HT-29 (cell line): ENCODE measurements at places on chromosomes 12 and 14.
A peak's percentile ranks its signal among the peaks of the same experiment; 100 is the strongest.

DNA sequence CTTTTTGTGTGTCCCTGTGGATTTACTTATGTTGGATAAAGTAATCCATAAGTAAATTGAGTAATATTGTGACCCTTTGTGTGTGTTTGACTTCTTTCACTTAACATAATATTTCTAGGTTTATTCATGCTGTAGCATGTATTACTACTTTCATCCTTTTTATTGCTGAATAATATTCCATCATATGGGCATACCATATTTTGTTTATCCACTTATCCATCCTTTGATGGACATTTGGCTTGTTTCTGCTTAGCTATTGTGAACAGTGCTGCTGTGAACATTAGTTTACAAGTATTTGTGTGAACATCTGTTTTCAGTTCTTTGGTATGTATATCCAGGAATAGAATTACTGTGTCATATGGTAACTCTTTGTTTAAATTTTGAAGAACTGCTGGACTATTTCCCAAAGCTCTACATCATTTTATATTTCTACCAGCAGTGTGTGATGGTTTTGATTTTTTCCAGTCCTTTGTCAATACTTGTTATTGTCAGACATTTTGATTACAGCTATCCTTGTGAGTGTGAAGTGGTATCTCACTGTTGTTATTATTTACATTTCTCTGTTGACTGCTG lies 25.2 kb downstream of the G2E3 start:
- DNase-seq: no peak

- no peak for DNase-seq
Observed at GRCh38 chr12:72053604-72054003, 115.0 kb downstream of the TPH2 start.

DNA sequence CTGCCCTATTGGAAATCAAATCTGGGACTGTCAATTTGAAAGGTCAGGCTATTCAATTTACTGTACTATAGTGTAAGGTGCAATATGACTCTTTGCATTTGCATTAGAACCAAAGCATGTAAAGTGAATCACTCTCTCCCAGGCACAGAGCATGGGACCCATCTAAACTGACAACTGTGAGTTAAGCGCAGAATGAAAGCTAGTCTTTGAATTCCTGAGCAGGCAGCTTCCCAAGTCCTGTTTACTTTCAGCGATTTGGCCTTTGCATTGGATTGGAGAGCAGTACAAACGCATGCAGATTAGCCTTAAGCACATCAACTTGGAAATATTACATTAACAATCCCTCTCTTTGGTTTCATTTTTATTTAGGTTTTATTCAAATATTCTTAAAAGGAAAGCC lies 74.6 kb downstream of the RERG start:
- no peak for DNase-seq

DNA sequence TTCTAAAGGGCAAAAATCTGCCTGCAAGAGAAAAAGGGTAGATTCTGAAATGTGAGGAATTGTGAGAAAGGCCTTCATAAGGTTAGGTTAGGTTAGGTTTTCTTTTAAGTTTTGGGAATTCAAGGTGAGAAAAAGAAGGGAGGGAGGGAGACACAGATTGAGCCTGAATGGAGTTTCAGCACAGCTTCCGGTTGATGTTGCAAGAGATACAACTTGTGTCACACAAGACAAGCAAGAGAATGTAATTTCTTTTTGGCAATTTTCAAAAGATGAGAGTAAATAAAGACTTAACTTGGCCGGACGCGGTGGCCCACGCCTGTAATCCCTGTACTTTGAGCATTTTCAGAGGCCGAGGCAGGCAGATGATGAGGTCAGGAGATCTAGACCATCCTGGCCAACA lies 63.8 kb downstream of the CPSF2 start:
- DNase-seq: no peak

- no peak for DNase-seq
Observed at GRCh38 chr12:18782827-18783226, 44.9 kb downstream of the CAPZA3 start.

DNA sequence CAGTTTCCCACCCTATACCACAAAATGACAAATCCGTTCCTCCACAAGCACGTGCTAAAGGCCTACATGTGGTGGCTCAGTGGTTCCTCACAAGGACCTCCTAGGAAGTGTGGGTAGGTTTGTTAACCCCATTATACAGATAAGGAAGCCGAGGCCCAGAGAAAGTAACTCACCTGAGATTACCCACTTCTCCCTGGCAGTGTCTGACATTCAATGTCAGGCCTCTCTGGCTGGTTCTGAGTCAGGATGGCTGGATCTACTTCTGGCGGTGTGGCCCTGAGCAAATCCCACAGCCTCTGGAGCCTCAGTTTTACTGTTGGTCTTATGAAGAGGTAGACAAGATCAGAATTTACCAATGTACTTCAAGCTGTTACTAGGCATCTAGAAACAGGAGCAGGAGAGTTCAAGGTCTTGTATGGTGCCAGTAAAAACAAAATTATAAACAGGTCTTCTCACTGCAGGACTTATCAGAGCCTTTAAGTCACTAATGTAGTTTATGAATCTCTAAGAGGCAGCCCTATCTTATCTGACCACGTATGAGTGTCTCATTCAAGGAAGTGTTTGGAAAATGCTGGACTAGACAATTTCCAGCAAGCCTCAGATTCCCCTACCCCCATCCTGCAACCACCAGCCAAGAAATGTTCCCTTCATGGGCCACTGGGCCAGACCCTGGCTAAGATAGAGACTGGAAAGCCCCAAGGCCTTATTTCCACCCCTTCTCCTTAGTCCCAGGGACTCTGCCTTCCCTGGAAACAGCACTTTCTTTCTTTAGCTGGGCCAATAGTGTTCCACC lies 4.2 kb downstream of the HSPB8 start:
- no peak for DNase-seq

- no peak for DNase-seq
Observed at GRCh38 chr12:124210991-124211577, 83.8 kb upstream of the RFLNA start.

- peak; percentile 58 for DNase-seq
Observed at GRCh38 chr12:1217191-1217949, 226.3 kb downstream of the ERC1 start.

- DNase-seq: peak; percentile 74
Observed at GRCh38 chr14:68795597-68796417, 2.9 kb upstream of the ZFP36L1 start.

GRCh38 chr14:91893007-91893406 lies 25.7 kb upstream of the TC2N start:
- DNase-seq: peak; percentile 37

DNA sequence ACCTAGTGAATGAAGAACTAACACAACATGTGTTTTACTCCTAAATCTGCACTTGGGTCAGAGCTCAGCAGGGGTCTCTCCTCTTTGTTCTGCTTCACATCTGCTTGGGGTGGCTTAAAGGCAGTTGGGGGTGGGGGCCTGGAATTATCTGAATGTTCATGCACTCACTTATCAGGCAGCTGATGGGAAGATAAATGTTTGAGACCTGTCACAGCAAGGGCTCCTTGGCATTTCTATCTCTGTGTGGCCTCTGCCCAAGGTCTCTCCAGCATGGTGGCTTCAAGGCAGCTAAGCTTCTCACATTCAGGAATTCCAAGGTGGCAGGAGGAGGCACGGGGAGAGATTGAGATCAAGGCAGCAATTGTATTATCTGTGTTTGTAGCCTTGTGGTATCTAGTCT lies 6.4 kb upstream of the HMGA2 start:
- DNase-seq: no peak

GRCh38 chr14:77667331-77667730 lies 40.5 kb downstream of the ALKBH1 start:
- no peak for DNase-seq

- DNase-seq: peak; percentile 56
Observed at GRCh38 chr12:19066475-19067001, 63.0 kb upstream of the PLEKHA5 start.

GRCh38 chr14:95409477-95410272 lies 90.0 kb upstream of the CLMN start:
- DNase-seq: no peak

DNA sequence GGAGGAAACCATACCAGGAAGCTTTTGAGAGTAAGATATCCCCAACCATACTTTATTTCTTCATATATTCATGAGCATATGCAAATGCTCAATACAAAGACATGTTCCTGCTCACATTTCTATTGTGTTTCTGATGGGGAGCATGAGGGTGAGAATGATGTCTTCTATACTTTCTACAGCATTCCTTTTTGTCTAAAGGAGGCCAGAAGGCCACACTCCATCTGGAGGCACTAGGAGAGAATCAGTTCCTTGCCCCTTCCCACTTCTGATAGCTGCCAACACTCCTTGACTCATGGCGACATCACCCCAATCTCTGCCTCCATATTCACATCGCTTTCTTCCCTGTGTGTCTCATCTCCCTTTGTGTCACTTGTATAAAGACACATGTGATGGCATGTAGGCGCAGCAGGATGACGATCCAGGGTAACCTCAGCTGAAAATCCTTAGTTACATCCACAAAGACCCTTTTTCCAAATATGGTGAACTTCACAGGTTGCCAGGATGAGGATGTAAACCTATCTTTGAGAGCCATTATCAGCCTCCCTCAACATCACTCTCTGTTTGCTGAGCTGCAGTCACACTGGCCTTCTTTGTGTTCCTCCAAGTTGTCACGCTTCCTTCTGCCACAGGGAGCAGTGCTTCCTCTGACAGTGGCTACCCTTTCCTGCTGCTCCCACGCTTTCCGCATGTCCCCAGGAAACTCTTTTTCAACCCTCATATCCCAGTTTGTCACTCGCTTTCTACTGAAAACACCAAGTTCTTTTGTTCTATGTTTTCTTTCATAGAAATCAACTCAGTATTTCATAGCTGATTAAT lies 96.9 kb downstream of the STXBP6 start:
- peak; percentile 35 for DNase-seq

GRCh38 chr12:12993367-12993766 lies 6.7 kb downstream of the HEBP1 start:
- DNase-seq: no peak

DNA sequence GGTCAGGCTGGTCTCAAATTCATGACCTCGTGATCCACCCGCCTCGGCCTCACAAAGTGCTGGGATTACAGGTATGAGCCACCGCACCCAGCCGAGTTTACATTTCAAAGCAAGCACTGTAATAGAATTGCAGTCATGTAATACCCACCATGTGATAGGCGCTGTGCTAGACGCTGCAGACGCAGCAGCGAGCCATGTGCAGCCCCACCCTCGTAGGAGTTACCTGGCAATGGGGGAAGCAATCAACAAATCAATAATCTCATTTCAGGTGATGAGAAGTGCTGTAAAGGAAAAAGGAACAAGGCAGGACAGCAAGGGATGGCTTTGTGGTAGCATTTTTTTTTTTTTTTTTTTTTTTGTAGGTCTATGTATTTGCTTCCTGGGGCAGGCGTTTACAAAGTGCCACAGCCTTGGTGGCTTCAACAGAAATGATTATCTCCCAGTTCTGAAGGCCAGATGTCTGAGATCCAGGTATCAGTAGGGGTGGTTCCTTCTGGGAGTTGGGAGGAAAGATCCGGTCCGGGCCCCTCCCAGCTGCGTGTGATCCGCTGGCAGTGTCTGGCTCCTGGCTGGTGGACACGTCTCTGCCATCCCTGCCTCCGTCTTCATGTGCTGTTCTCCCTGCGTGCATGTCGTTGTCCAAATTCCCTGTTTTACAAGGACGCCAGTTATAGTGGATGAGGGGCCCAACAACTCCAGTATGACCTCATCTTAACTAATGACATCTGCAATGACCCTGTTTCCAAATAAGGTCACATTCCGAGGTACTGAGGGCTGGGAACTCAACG lies 72.8 kb downstream of the TNFAIP2 start:
- no peak for DNase-seq

DNA sequence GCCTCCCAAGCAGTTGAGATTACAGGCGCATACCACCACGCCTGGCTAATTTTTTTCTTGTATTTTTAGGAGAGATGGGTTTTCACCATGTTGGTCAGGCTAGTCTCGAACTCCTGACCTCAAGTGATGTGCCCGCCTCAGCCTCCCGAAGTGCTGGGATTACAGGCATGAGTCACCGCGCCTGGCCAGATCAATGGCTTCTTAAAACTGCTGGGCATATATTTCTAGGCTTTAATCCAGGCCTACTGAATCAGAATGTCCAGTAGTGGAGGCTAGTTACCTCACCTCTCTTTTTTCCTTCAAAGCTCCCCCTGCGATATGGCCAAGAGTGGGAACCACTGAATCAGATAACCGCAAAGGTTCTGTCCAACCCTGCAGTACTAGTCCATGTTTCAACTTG lies 17.1 kb downstream of the POU6F1 start:
- no peak for DNase-seq

GRCh38 chr14:69693801-69694729 lies 72.9 kb upstream of the SRSF5 start:
- DNase-seq: peak; percentile 65

DNA sequence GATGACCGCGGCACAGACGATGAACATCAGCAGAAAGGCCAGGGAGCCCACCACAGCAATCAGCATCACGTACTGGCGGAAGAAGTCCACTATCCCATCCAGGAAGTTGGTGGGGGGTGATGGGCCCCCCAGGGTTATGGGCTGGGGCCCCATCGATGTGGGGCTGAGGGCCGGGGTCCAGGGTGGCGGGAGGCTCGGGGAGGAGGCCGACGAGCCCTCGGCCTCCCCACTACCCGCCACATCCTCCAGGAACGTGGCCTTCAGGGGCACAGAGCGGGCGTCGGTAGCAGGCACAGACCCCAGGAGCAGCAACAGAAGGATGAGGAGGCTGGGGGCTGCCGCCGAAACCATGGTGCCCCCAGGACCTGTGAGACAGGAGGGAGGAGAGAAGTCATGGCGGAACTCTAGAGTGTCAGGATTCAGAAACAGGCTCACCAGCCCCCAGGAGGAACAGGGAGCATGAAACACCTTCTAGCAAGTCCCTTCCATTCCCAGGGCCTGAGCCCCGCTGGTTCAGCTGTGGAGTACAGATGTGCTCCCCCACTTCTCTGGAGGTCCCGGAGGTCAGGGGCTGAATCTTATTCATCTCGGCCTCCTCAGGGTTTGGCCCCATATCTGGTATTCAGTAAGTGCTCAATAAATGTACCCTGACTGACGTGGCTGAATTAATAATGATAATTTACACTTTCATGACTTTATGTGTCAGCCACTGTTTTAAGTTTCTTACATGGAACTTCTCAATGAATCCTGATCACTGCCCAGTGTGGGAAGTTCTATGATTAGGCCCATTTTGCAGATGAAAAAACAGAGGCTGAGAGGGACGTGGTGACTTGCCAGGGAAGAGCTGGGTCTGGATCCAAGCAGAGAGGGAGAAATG lies 5.6 kb downstream of the TMEM119 start:
- DNase-seq: no peak

DNA sequence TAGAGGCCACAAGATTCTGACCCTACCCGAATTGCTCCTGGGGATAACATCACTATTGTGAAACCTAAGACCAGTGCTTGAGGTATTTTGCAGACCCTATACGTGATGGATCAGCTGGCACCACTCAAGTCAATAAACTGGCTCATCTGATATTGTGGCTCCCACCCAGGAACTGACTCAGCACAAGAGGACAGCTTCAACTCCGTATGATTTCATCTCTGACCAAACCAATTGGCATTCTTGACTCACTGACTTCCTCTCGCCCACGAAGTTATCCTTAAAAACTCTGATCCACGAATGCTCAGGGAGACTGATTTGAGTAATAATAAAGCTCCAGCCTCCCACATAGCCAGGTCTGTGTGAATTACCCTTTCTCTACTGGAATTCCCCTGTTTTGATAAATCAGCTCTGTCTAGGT lies 1036.1 kb upstream of the TMEM132C start:
- DNase-seq: no peak
